ENCODE measurements at places on chromosomes 6 and 20.

GRCh38 chr6:27872642-27873020 is 39.6 kb downstream of the OR2B2 start:
- no peak for DNase-seq

DNA sequence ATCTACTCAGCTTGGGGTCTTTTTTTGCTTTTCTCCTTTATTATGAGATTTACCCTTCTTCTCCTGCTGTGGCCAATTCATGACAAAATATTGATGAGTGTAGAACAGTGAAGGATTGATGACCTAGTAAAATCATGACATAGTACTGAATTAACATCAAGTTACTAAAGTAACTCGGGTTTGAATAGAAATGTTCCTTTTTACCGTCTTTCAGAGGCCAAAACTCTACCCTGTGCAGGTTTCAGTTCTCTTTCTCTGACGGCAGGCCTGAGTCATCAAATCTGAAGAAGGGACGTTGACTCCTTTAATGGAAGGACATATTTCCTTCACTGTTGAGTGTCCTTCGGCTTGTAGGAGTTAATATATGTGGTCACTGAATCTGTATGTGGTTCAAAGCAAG is 80.7 kb downstream of the RREB1 start:
- DNase-seq: no peak

- DNase-seq: no peak
These were observed 102.2 kb upstream of the RALGAPA2 start for GRCh38 chr20:20814685-20815084.

- no peak for DNase-seq
These were observed 5.8 kb upstream of the STMND1 start for GRCh38 chr6:17096096-17096495.

DNA sequence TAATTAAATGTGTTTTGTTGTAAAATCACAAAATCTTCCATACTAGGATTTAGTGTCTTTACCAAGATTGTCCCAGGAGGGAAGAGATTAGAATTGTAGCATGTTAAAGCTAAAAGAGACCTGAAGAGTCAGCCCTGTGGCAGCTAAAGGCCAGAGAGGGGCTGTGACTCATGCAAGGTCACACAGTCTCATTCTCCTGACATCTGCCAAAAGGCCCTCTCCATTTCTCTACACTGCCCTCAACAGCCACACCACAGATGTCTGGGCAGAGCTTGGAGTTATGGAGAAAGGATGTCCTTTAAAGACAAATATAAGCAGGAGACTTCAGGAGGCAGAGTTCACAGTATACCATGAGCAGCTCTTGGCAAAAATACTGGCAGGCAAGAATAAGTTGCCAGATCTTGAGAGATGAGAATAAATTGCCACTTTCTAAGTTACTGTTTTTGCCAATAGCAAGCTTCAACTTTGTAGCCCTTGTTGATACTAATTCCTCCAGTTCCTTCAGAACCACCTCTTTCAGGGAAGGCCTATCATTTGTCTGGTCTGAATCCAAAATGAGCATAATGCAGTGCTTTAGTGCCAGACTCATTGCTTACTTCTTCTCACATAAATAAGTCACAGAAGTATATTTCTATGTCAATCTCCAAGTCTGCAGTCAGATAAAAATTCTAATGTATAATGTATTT is 41.7 kb downstream of the AKIRIN2 start:
- no peak for DNase-seq
